GM23338 (cell line): ENCODE measurements at places on chromosomes 7 and 10. TPM values are rescaled to one million over a fixed set of nuclear protein-coding genes. Genes with fewer than 3 reads are reported as not detected.

TBC1D12 gene
- 3.6 and 4.1 TPM in 2 replicates for total RNA-seq

CLIP2 gene
- 45.2 and 51.9 TPM in 2 replicates for total RNA-seq

HDAC9 gene
- total RNA-seq, result 11.0 and 18.5 TPM in 2 replicates

MYOF gene
- 0.54 and 1.4 TPM in 2 replicates for total RNA-seq

PRR15 gene
- 15.5 and 17.4 TPM in 2 replicates for total RNA-seq

UTF1 gene
- 7.7 and 12.2 TPM in 2 replicates for total RNA-seq

GBX1 gene
- 0.24 and 1.8 TPM in 2 replicates for total RNA-seq

CRPPA gene
- total RNA-seq, result 0.45 and 1.0 TPM in 2 replicates

HECW1 gene
- 19.2 and 21.8 TPM in 2 replicates for total RNA-seq

CXCL12 gene
- 47.3 and 53.8 TPM in 2 replicates for total RNA-seq

EIF3B gene
- total RNA-seq, result 323 and 355 TPM in 2 replicates
